ENCODE measurements at places on chromosomes 11 and 22.

DNA sequence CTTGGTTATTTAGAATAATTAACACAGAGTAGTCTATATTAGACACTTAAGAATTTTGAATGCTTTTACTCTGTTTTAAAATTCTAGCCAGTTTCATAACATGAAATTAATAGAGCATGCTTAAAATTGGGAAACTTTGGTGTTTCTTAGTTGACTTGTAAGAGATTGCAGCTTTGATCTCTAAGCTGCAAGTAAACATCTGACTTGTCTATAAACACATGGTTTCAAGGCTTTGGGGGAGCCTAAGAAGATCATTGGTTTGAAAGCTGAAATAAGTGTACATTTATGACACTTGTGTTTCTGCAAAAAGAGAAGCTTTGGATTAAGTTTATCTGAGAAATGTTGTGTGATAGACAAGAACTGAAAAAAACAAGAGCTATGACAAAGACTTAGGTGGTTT is 37.8 kb downstream of the YAP1 start:
- DNase-seq, result no peak

GRCh38 chr22:29277927-29278326 is 9.9 kb downstream of the EWSR1 start:
- no peak for DNase-seq

DNA sequence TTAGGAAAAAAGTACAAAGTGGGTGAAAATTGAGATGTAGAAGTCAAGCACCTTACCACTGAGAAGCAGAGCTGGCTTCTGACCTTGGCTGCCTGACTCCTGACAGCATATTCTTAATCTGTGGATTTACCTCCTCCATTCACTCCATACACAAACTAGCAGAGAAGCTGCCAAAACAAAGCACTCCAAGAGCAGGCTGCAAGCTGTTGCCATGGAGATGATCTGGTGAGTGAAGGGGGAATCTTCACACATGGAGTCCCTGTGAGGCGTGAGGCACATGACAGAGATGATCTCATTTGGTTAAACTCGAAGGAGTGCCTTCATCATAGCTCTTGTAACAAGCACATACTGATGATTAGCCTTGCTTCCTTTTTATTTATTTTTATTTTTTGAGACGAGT is 16.1 kb downstream of the COMMD9 start:
- no peak for DNase-seq

DNA sequence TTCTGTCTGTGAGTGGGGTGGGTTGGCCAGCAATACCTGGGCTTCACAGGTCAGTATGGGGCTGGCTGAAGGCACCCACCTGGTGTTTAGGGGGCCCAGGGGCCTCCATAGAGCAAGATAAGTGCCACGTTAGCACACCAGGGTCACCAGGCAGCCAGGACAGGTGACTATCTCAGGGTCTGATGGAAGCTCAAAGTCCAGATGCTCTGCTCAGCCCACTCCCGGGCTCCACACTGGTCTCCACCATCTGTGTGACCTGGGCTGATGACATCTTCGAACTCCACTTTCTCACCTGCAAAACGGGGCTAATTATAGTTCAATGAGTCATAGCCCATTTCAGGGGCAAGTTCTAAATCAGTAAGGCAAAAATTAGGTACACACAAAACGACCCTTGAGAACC is 39.4 kb upstream of the PRDM11 start:
- DNase-seq, result no peak

DNA sequence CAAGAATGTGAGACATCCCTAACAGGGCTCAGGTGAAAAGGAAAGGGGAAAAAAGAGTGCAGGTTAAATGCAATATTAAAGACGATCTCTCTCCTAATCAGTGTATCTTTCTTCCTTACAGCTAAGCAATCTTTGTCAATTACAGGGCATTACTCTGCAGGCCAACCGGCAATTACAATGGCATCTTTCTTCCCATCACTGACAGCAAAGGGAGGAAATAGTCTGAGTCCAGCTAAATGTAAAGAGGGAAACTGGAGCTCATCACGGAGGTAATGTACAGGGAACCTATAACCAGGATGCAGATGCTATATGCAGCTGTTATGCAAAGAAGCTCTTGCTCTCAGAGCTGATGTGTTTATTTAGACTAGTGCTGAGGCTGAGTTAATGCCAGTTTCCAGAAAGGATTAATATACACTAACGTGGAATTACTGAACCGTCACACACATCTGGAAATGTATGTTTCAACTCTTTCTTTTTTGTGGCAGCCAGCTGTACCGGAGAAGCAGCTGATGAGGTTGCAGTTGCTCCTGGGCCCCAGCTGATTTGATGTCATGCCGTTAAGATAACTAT is 121.6 kb downstream of the KIRREL3 start:
- no peak for DNase-seq

GRCh38 chr22:24134090-24134846 is 47.0 kb upstream of the SUSD2 start:
- no peak for DNase-seq

DNA sequence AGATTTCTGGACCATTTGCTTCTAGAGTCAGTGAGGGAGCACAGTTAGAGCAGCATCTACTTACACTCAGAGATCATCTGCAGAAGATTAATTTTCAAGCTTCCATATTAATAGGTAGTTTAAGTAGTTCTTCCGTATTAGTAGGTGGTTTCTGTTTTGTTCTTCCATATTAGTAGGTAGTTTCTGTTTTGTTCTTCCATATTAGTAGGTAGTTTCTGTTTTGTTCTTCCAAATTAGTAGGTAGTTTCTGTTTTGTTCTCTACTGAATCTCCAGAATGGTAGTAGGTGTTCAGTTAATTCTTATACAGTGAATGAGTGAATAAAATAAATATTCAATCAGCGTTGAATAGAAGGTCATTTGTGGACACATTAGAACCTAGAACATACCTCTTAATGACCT is 175.7 kb downstream of the TMEM135 start:
- no peak for DNase-seq

DNA sequence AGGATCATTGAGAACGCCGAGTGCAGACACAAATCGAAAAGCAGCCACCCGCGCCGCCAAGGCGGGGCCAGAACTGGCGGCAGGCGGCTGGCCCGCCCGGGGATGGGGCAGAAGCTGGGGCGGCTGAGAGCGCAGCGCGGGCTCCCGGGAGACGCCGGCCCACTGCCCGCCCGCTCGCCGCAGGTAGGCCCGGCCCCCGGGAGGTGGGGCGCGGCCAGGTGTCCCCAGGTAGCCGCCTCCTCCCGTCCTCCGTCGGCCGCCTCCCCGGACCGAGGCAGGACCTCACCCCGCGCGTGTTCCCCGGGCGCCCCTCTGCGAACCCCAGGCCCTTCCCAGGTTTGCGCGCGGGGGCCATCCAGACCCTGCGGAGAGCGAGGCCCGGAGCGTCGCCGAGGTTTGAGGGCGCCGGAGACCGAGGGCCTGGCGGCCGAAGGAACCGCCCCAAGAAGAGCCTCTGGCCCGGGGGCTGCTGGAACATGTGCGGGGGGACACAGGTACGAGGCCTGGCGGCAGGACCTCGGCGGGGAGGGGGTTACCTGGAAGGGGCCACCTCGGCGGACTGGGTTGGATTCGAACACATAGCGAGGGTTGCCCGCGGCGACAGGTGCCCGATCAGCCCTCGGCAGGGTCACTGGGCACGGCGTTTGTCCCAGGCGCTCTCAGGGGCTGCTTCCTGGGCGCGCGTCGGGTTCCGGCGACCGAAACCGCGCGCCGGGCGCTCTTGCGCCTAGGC is at the start of gene PRRG4:
TSS of gene PRRG4 (plus strand) at position 248 of the 733 bp plus-strand sequence. CDS start 603 bp downstream, outside the sequence.
- DNase-seq, result peak; percentile 56

- no peak for DNase-seq
Measured at GRCh38 chr22:29267462-29267857, 321 bp downstream of the RHBDD3 start.

DNA sequence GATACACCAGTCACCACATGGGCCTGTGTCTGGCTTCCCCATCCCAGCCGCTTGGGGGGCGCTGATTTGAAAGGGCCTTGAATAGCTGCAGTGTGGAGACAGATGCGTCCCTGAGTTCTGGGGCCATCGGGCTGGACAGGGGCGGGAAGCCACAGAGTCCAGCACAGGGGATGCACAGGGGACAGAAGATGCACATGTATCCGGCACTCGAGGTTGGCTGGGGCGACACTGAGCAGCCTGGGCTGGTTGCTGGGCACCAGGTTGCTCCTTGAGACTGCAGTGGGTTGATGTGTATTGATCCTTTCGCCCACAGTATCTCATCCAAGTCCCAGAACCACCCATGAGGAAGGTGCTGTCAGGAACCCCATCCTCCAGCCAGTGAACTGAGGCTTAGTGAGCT is 99.3 kb upstream of the SYT13 start:
- no peak for DNase-seq

DNA sequence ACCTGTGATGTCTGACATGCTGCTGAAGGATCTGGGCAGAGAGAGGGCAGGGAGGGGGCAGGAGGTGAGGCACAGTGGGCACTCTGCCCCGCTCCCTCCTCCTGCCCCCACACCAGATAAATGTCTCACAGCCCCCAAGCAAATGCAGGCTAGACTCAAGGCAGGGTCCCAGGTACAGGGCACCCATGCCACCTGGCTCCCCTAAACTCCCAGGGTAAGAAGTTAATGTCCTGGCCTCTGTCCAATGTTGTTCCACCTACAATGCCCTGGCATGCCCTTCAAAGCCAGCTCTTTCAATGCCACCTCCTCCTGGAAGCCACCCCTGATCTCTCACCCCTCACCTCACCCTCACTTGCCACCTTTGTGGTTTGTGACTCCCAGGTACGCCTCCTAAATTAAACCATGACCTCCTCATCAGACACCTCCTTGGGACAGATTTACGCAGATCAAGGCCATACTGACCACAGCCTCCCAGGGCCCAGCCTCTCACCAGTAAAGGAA is 16.0 kb downstream of the CARD10 start:
- DNase-seq, result no peak

- peak; percentile 24 for DNase-seq
Measured at GRCh38 chr11:102846292-102846691, 2.9 kb upstream of the MMP3 start.

DNA sequence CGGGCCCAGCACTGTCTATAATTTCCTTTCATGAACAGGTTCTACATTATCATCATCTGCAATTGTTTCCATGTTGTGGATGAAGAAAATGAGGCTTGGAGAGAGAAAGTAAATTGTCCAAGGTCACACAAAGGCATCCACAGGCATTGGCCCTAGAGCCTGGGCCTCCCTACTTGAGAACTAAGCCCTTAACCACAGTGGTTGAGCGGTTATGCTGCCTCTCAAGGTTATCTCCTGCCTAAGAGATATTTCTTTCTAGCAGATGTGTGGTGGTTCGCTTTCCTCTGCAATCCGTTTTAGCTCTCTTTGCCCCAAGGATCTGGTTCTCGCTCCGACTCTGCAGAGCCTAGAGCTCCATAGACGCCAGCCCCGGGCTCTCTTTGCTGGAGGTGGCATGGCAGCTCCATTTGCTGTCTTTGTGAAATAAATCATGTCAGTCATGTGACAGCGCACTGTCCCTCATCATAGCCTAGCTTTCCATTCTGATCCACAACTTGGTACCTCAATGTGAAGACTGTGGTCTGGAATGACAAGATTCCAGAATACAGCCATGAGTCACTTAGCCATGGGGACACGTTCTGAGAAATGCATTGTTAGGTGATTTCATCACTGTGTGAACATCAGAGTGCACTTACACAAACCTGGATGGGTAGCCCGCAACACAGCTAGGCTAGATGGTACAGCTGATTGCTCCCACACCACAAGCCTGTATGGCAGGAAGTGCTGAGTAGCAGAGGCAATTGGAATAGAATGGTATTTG is 27.2 kb downstream of the RPS6KA4 start:
- no peak for DNase-seq

DNA sequence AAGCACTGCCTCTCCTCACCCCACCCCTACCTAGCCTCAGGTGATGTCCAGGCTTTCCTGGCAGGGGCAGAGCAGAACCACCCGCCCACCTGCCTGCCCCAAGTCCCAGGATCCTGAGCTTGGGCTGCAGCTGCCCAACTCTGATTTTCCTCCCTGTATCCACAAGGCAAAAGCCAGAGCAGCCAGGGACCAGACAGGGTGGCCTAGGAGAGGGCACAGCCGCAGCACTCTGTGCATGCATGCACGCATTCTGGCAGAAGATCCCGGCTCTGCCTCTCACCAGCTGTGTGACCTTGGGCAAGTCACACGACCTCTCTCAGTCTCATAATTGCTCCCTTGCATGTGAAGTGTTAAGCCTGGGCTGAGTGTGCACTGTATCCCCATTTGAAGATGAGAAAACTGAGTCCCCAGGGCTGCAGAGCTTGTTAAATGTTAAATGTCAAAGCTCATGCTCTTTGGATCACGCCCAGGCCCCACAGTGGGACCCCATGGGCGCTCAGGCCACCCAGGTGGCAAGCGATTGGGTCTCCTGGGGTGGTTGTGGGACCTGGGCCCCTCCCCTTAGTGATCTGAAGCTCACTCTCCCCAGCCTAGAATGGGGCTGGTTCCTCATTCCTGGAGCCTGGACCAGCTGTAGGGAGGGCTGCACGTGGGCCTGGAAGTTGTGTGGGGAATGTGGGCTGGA is 2.8 kb upstream of the CARNS1 start:
- DNase-seq, result no peak

- DNase-seq, result no peak
Measured at GRCh38 chr11:65454311-65454695, 31.7 kb downstream of the NEAT1 start.

GRCh38 chr11:61079416-61080150 is 22.7 kb upstream of the CD5 start:
- DNase-seq, result no peak

Measured in HTR-8/SVneo (cell line).